ENCODE measurements at places on chromosomes 5 and 9.

- no peak for DNase-seq
These were observed 30.7 kb downstream of the SEMA4D start for GRCh38 chr9:89467278-89467625.

DNA sequence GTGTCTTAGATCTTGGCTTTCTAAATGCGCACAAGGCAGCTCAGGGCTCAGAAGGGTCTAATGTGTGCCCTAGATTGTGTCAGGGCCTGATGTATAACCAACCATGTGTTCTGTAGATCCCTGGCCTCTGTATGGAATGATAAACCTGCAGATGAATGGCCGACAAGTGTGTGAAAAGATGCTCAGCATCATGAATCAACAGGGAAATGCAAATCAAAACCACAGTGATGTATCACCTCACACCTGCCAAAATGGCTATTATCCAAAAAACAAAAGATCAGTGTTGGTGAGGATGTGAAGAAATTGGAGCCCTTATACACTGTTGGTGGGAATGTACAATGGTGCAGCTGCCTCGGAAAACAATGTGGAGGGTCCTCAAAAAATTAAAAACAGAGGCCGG, 489.8 kb downstream of the SEMA5A start:
- no peak for DNase-seq

- peak; percentile 35 for DNase-seq
These were observed 227.6 kb upstream of the DMRT1 start for GRCh38 chr9:613771-614347.

DNA sequence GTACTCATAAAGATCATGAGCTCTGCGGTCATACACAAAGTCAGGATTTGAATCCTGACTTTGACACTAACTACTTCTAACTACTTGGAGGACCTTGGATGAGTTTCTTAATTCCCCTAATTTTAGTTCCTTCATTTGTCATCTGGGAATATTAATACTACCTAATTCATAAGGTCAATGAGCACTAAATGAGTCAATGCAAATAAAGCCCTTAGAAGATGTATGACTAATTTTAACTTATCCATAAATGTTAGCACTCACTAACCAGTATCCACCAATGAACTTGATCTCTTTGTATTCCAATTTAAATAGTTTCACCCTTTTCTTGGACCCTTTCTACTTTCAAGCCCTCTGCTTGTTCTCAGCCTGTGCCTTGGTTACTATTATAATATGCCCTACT, 1106.4 kb downstream of the CDH18 start:
- DNase-seq: no peak

DNA sequence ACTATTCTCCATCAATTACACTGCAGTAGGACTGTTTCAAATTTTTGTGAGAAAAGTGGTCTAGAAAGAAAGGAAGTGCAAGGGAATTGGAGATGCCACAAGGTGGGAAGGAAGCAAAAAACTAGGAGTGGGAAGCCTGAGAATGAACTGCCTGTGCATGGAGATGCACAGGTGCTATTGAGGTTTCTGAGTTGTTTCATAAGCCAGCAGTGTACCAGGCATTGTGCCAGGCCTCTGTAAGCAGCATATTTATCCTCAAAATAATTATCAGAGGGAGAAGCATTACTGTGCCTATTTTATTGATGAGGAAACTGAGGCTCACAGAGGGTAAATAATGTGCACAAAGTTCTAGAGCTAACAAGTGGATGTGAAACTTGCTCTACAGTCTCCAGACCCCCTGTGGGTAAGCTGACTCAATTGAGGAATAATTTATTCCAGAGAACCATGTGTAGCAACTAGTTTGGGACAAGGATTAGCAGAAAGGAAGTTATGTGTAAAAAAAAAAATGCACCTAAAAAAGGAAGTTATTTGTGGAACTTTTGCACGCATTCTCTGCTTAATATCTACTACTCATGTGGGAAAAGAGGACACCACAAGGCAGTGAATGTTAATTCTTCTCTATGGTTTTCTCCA, 96.7 kb downstream of the SNCAIP start:
- DNase-seq: no peak

- no peak for DNase-seq
These were observed 25.8 kb downstream of the SLC22A4 start for GRCh38 chr5:132319975-132320374.

- DNase-seq: no peak
These were observed 1024.2 kb downstream of the CDH9 start for GRCh38 chr5:26014206-26014605.

DNA sequence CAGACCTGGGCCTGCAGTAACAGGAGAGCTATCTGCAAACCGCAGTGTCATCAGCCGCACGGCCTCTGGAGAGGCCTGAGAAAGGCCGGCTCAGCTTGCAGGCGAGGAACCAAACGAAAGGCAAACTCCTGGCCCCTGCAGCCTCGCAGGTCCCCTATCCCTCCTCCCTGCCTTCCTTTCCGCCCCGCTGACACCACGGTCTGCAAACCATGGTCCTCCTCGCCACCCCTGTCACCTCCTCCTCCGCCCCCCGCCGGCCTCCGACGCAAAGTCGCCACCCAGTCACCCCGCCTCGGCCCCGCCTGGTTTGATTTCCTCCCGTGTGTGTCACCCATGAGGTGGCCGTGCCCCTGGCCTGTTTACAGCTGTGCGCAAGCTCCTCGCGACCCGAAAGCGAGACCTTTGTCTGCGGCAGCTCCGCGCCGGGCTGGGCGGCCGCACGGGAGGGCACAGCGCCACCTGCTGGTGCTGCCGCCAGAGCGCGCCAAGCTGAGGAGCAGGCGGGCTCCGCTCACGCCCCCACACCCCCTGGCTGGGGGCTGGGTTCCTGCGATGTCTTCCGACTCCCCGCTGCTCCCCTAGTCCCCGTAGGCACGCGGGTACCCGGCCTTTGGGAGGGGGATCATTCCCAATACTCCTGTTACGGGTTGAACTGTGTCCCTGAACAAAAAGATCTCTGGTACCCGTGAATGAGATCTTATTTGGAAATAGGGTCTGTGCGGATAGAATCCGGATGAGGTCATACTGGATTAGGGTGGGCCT, 19.4 kb downstream of the GBGT1 start:
- DNase-seq: no peak

GRCh38 chr5:77960305-77960704, 184.2 kb upstream of the TBCA start:
- no peak for DNase-seq

GRCh38 chr5:78574131-78574673, 74.4 kb downstream of the LHFPL2 start:
- DNase-seq: no peak

GRCh38 chr5:126680191-126680817, 79.6 kb downstream of the PHAX start:
- peak; percentile 95 for DNase-seq

DNA sequence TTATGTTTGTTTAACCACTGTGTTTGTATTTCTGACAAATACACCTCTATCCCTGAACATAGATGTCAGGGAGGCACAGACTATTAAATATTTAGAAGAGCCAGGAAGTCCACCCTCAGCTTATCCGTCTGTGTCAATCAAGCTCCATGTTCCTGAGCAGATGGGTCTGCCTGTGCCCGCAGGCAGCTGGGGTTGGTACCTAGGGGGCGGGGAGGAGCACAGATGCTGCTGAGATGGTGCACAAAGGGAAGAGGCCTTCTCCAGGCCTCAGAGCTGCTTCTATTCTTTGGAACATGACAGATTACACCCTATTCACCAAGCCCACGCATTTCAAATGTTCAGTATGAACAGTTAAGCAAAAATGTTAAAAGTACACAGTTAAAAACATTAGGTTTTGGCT, 142.1 kb downstream of the EPB41L4A start:
- peak; percentile 44 for DNase-seq

DNA sequence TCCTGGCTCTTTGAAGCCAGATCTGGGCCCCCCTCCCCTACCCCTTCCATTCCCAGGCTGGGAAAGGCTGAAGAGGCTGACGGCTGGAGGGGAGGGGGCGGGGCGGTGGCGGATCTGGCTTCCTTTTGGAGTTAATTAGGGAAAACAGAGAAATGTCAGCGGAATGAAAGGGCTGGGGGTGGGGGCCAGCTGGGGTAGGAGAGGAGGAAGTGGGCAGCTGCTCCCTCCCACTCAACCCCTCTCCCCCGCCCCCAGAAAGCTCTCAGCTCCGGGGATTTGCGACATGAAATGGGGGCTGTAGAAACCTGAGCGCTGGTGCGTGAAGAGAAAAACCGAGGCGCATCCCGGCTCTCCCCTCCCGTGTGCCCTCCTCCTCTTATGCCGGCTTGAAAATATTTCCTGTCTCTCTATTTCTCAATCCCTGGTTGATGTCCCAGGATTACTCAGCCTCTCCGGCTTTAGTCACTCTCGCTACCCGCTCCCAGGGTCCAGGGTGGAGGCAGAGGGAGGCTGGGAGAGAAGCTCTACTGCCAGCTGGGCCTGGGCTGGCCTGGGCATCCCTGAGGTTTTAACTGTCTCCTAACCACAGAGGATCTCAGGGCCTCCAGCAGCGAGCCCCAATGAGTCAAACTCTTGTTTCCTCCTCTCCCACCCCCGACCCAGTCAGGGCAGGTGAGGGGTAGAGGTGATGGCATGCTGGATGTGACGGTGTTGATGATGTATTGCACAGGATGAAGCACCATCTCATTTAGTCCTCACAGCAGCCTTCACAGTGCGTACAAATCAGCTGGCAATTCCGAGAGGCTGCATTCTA, 20.1 kb downstream of the PCDHGC5 start:
- DNase-seq: peak; percentile 47
